Activated CD8-positive, alpha-beta memory T cell treated with anti-CD3 and anti-CD28 coated beads for 36 hours (primary cell): ENCODE measurements at places on chromosomes 12 and 14. TPM values are rescaled to one million over a fixed set of nuclear protein-coding genes. Genes with fewer than 3 reads are reported as not detected.

C1RL gene
- 11.5 TPM for total RNA-seq

POU6F1 gene
- total RNA-seq = 6.9 TPM

PDE6H gene
- total RNA-seq = not detected

TEX52 gene
- not detected for total RNA-seq

HOXC4 gene
- total RNA-seq = 1.0 TPM

GUCY2C gene
- not detected for total RNA-seq

MANSC4 gene
- total RNA-seq = not detected

PIWIL1 gene
- total RNA-seq = not detected

COCH gene
- 3.1 TPM for total RNA-seq

ZNF891 gene
- 2.0 TPM for total RNA-seq

LPAR5 gene
- total RNA-seq = 9.0 TPM

RD3L gene
- not detected for total RNA-seq

GZMB gene
- 6,714 TPM for total RNA-seq

GPHN gene
- total RNA-seq = 14.6 TPM

KLRG1 gene
- 8.7 TPM for total RNA-seq

CLEC9A gene
- total RNA-seq = not detected

TOMM20L gene
- total RNA-seq = not detected

GPR135 gene
- 1.6 TPM for total RNA-seq

ZNF385A gene
- 0.52 TPM for total RNA-seq

PLCZ1 gene
- total RNA-seq = not detected

NINJ2 gene
- 2.1 TPM for total RNA-seq

TSHR gene
- not detected for total RNA-seq

APOF gene
- total RNA-seq = not detected

KRT72 gene
- not detected for total RNA-seq

RASSF9 gene
- not detected for total RNA-seq

OAS3 gene
- total RNA-seq = 9.3 TPM

SIRT4 gene
- total RNA-seq = 2.5 TPM

SALL2 gene
- 2.9 TPM for total RNA-seq

SERPINA12 gene
- not detected for total RNA-seq

ACVRL1 gene
- total RNA-seq = not detected

BCL2L14 gene
- 0.59 TPM for total RNA-seq

TAS2R46 gene
- 0.34 TPM for total RNA-seq

EGLN3 gene
- 1.1 TPM for total RNA-seq

CDH24 gene
- total RNA-seq = 0.82 TPM
